ENCODE measurements at places on chromosomes 7 and 10.

DNA sequence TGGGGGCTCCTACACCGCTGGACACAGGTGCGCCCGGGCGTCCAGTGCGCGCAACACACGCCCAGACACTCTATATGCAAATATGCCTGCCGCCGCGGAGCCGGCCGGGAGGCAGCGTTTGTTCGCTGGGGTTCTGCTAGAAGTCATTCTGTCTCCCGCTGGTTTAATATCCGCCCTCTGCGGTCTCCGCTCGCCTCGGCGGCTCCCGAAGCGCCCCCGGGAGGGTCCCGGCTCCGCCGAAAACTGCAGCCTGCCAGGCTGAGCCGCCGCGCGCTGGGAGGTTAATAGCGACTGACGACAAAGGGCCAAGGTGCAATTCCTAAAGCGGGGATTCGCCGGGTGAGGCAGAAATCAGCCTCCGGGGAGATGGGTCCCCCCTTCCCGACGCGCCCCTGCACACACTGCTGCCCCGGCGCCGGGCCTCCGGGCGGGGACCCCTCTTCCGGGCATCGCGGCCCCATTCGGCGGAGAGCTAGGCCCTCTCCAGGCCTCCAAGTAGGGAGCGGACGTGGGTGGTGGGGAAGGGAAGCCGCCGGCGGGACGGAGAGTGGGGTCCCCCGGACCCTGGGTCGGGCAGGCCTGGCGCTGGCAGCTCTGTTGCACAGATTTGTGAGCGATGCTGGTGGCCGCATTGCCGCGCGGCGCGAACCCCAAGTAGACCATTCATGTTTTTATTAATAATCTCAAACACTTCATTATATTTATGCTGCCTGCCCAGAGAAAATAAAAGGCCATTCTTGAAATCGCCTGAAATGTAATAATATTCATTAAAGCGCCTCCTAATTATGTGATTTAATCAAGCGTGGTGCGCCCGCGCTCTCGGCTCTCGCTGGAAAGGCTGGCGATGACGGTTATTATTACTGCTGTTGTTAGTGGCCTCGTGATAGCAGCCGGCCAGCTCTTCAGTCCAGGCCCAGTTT is 9.1 kb downstream of the EN2 start:
- DNase-seq, result no peak

GRCh38 chr10:78905015-78905956 is 163.5 kb upstream of the ZMIZ1 start:
- no peak for DNase-seq

DNA sequence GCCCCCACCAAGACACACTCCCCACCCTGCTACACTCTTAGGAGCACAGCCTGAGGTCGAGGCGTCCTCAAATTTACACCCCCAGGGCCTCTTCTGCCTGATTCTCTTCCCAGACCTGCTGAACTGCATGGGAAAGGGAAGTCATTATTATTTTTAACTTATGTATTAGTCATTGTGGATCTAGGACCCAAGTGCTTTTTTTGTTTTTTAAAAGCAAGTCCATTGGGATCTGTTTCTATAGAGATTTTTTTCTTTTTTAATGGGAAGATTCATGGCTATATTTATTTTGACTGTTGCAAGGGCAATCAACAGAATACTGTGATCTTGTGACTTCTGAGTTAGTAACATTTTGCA is 203.8 kb downstream of the ZMYND11 start:
- no peak for DNase-seq

DNA sequence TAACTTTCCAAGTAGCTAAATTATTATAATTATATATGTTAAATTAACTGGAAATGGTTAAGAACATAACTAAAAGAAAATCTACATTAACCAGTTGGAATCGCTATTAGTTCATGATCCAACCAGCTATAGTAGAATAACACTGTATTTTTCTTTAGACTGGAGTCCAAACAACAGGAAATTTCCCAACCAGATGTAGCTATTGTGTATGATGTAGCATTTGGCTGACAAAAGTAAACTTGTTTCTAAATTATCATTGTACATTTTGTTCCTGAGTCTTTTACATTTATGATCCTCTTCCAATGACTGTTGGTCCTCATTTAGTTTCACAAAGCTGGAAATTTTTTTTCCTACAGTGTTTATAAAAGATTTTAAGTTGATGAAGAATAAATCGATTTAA is 62.1 kb downstream of the PAPSS2 start:
- no peak for DNase-seq

DNA sequence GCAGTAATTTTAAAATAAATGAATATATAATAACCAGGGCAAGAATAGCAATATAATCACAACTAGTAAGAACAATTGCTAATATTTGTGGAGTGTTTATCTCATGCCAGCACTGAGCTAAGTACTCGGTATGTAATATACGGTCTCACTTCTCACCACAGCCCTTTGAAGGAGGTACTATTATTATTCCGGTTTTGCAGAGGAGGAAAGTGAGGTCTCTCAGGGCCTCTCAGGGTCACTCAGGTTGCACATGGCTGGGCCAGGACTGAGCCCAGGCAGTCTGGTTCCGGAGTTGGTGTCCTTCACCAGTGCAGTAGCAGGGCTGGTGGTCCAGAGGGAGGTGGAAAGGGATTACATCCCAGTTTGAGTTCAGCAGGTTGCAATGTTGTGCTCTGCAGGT is 80.9 kb downstream of the CHN2 start:
- no peak for DNase-seq
